MCF 10A (cell line): ENCODE measurements at places on chromosomes 7 and 10. TPM values are rescaled to one million over a fixed set of nuclear protein-coding genes. Genes with fewer than 3 reads are reported as not detected.

Gene ZNF277
- 17.1 and 19.9 TPM in 2 replicates for total RNA-seq

Gene SUN3
- total RNA-seq, result 0.22 TPM in 1 of 2 replicates, not detected in the other

Gene CCDC172
- not detected in 2 replicates for total RNA-seq

Gene HOXA4
- 2.6 and 3.7 TPM in 2 replicates for total RNA-seq

Gene AKR1C4
- not detected in 2 replicates for total RNA-seq

Gene GDF2
- not detected in 2 replicates for total RNA-seq

Gene VWC2
- not detected in 2 replicates for total RNA-seq

Gene AGR3
- not detected in 2 replicates for total RNA-seq

Gene UTF1
- not detected in 2 replicates for total RNA-seq

Gene LRIT1
- total RNA-seq, result not detected in 2 replicates

Gene RNF148
- 0.63 and 0.96 TPM in 2 replicates for total RNA-seq

Gene PNLIPRP3
- total RNA-seq, result 7.6 and 9.5 TPM in 2 replicates

Gene RGR
- not detected in 2 replicates for total RNA-seq

Gene COBL
- total RNA-seq, result 7.3 and 12.3 TPM in 2 replicates

Gene SLC26A5
- not detected in 2 replicates for total RNA-seq

Gene EGR2
- 0.25 and 1.0 TPM in 2 replicates for total RNA-seq

Gene GNB2
- total RNA-seq, result 196 and 201 TPM in 2 replicates

Gene FFAR4
- total RNA-seq, result not detected in 2 replicates

Gene CHCHD1
- total RNA-seq, result 13.1 and 19.5 TPM in 2 replicates

Gene PRLHR
- total RNA-seq, result not detected in 2 replicates

Gene IKZF1
- total RNA-seq, result not detected in 2 replicates

Gene GBX1
- not detected in 2 replicates for total RNA-seq

Gene ECHDC3
- 21.7 and 25.5 TPM in 2 replicates for total RNA-seq

Gene HTRA1
- 157 and 175 TPM in 2 replicates for total RNA-seq

Gene LCOR
- total RNA-seq, result 33.9 and 40.4 TPM in 2 replicates

Gene MINPP1
- 12.3 and 14.9 TPM in 2 replicates for total RNA-seq

Gene NKX1-2
- total RNA-seq, result 0.10 and 0.35 TPM in 2 replicates

Gene RP9
- total RNA-seq, result 29.1 and 32.1 TPM in 2 replicates

Gene STAM
- 35.4 and 55.5 TPM in 2 replicates for total RNA-seq

Gene FEZF1
- not detected in 2 replicates for total RNA-seq

Gene C10orf105
- total RNA-seq, result not detected in 2 replicates

Gene LIPK
- not detected in 2 replicates for total RNA-seq

Gene CARD11
- not detected in 2 replicates for total RNA-seq

Gene CYP3A5
- total RNA-seq, result 0.58 and 0.83 TPM in 2 replicates

Gene OR2F1
- not detected in 2 replicates for total RNA-seq

Gene ETV1
- total RNA-seq, result 5.9 and 6.9 TPM in 2 replicates

Gene CALHM2
- total RNA-seq, result 4.2 TPM in 2 replicates

Gene HMX2
- not detected in 2 replicates for total RNA-seq

Gene PTPRE
- 21.8 and 34.6 TPM in 2 replicates for total RNA-seq

Gene CCNJ
- 9.3 and 10.8 TPM in 2 replicates for total RNA-seq

Gene LDB3
- 0.23 and 0.29 TPM in 2 replicates for total RNA-seq

Gene EBF3
- total RNA-seq, result not detected in 2 replicates

Gene JAZF1
- 14.2 and 16.9 TPM in 2 replicates for total RNA-seq

Gene SFXN2
- 7.2 and 12.9 TPM in 2 replicates for total RNA-seq

Gene CDC14C
- total RNA-seq, result not detected in 2 replicates

Gene AZGP1
- 0.58 and 0.59 TPM in 2 replicates for total RNA-seq

Gene CCT6A
- total RNA-seq, result 208 and 222 TPM in 2 replicates

Gene CALML5
- not detected in 2 replicates for total RNA-seq

Gene ACTA2
- 25.4 and 25.6 TPM in 2 replicates for total RNA-seq

Gene HABP2
- total RNA-seq, result not detected in 2 replicates

Gene ARMC3
- total RNA-seq, result not detected in 2 replicates

Gene MYOF
- total RNA-seq, result 167 and 181 TPM in 2 replicates

Gene CD36
- total RNA-seq, result 0.12 and 0.27 TPM in 2 replicates

Gene CALHM3
- not detected in 2 replicates for total RNA-seq

Gene VSTM4
- not detected in 2 replicates for total RNA-seq

Gene SAMD9L
- total RNA-seq, result 1.5 and 3.9 TPM in 2 replicates

Gene AKR1D1
- total RNA-seq, result not detected in 2 replicates

Gene HOXA5
- total RNA-seq, result 7.4 and 8.8 TPM in 2 replicates

Gene HMX3
- not detected in 2 replicates for total RNA-seq
